ENCODE measurements at places on chromosomes 13 and 19. TPM values are rescaled to one million over a fixed set of nuclear protein-coding genes. Genes with fewer than 3 reads are reported as not detected.

The KXD1 gene
- total RNA-seq = 69.9 TPM

The TRAPPC2B gene
- total RNA-seq = 9.4 TPM

DNA sequence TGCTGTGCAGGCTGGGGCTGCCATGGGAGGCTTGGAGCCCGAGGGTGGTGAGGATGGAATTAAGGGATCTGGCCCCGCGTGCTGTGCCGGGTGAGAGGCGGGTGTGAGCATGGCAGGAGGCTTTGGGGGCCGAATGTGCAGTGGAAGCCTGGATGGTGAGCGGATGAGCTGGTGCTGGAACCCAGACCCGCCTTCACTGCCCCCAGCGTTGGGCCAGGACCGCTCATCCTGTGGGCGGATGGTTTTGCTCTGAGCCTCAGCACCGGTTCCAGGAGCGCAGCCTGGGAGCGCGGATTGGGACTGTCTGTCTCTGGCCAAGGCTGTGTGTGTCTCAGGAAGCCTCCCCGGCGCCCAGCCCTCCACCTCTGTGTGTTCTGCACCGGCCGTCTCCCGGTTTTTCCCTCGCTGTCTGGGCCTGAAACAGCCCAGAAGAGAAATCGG lies 16.7 kb downstream of the KDM4B start:
- no peak for DNase-seq
- no peaks in the 10 kb centered on the region for H3K36me3 ChIP-seq
- H3K4me3 ChIP-seq = no peak overlapping the region
- no peaks in the 10 kb centered on the region for H3K27me3 ChIP-seq
- H3K27ac ChIP-seq = no peak overlapping the region

DNA sequence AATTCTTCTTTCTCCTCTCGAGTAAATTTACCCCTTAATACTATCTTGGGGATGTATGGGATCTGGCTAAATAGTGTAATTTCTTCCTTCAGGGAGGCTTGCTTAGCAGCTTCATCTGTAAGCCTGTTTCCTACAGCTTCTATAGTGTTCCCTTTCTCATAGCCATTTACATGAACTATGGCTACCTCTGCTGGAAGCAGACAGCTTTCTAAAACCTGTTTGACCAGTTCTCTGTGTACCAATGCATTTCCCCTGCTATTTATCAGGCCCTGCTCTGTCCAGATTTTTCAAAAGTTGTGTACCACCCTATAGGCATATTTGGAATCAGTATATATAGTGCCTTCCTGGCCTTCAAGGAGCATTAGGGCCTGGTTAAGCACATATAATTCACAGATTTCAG lies 113.6 kb upstream of the PCDH9 start:
- DNase-seq = peak; percentile 15
- no peak overlapping the region for H3K4me3 ChIP-seq
- no peaks in the 10 kb centered on the region for H3K27me3 ChIP-seq
- H3K36me3 ChIP-seq = no peaks in the 10 kb centered on the region

- H3K4me1 ChIP-seq = peaks cover 44% of the 10 kb centered on the region
- no peaks in the 10 kb centered on the region for H3K27me3 ChIP-seq
- no peak overlapping the region for H3K27ac ChIP-seq
- DNase-seq = no peak
Measured at GRCh38 chr13:98508280-98508679, 68.6 kb downstream of the STK24 start.

DNA sequence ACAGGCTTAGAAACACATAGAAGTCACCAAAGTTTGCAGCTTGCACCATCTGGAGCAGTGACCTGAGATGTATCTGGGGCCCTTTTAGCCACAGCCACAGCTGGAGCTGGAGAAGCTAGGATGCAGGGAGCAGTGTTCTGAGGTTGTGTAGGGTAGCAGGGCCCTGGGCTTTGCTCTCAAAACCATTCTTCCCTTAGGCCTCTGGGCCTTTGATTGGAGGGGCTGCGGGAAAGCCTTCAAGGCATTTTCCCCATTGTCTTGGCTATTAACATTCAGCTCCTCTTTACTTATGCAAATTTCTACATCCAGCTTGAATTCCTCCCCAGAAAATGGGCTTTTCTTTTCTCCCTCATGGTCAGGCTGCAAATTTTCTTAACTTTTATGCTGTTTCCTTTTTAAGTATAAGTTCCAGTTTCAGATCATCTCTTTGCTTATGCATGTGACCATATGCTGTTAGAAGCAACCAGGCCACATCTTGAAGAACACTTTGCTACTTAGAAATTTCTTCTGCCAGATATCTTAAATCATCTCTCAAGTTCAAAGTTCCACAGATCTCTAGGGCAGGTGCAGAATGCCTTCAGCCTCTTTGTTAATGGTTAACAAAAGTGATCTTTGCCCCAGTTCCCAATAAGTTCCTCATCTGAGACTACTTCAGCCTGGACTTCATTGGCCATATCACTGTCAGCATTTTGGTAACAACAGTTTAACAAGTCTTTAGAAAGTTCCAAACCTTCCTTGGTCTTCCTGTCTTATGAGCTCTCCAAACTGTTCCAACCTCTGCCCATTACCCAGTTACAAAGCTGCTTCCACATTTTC lies 48.5 kb downstream of the NBEA start:
- H3K4me1 ChIP-seq = no peaks in the 10 kb centered on the region
- no peak overlapping the region for H3K4me3 ChIP-seq
- no peaks in the 10 kb centered on the region for H3K27me3 ChIP-seq

GRCh38 chr13:111330066-111330610 lies 9.7 kb downstream of the TEX29 start:
- no peak overlapping the region for H3K27ac ChIP-seq
- no peak for DNase-seq
- H3K27me3 ChIP-seq = no peaks in the 10 kb centered on the region
- H3K36me3 ChIP-seq = no peaks in the 10 kb centered on the region

GRCh38 chr19:41621226-41621625 lies 5.6 kb downstream of the CEACAM4 start:
- no peak for DNase-seq
- no peaks in the 10 kb centered on the region for H3K4me1 ChIP-seq
- no peak overlapping the region for H3K4me3 ChIP-seq
- no peak overlapping the region for H3K27ac ChIP-seq
- no peaks in the 10 kb centered on the region for H3K27me3 ChIP-seq
- no peaks in the 10 kb centered on the region for H3K36me3 ChIP-seq

DNA sequence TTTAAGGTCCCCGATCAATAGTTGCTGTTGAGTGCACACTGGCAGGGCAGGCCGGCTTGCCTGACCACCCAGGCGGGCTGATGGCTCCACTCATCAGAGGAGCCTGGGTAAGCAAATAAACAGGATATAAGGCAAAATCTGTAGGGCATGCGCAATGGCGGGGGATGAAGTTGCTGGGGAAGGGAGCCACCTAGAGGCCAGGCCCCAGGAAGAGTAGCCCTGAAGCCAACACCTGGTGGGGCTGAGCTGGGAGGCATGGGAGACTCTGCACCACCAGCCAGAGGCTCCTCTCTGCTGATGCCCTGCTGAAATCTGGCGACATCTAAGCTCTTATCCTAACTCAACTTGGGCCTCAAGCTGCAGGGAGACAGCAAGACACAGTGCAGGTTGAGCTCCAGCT lies 324.3 kb downstream of the ZNF536 start:
- H3K27me3 ChIP-seq = no peaks in the 10 kb centered on the region
- no peak overlapping the region for H3K4me3 ChIP-seq
- no peak overlapping the region for H3K27ac ChIP-seq

DNA sequence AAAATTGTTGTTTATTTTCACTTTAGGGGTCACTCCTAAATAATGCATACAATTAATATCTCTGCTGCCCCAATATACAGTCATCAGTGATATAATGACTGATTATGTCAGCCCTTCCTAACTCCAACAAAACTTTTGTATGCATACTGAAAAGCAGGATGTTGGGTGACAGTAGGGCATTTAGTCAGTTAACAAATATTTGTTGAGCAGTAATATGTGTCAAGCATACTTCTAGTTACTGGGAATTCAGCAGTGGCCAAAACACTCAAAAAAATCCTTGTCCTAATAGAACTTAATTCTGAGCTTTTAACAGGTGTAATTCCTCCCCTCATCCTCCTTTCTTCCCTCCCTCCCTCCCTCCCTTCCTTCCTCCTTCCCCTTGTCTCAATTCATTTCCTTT lies 560.7 kb upstream of the KLHL1 start:
- no peak for DNase-seq
- H3K36me3 ChIP-seq = no peaks in the 10 kb centered on the region
- H3K27me3 ChIP-seq = no peaks in the 10 kb centered on the region
- no peaks in the 10 kb centered on the region for H3K4me1 ChIP-seq
- no peak overlapping the region for H3K4me3 ChIP-seq
